ENCODE measurements at places on chromosomes 3 and 15.

DNA sequence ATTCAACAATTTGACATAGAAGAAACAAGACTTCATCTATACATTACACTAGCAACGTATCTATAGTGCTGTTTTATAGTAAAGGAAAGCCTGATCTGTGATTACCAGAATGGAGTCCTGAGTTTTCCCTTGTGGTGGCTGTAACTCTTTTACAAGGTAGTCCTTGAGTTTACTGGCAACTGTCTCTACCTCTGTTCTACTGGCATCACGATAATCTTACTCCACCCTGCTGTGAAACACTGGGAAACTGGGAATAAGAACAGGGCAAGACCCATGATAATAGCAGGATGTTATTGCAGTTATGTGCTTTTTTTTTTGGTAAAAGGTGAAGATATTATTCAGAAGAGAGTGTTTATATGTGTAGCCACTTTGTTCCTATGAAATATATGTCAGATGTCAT, 12.4 kb upstream of the HHLA2 start:
- no peak for DNase-seq

DNA sequence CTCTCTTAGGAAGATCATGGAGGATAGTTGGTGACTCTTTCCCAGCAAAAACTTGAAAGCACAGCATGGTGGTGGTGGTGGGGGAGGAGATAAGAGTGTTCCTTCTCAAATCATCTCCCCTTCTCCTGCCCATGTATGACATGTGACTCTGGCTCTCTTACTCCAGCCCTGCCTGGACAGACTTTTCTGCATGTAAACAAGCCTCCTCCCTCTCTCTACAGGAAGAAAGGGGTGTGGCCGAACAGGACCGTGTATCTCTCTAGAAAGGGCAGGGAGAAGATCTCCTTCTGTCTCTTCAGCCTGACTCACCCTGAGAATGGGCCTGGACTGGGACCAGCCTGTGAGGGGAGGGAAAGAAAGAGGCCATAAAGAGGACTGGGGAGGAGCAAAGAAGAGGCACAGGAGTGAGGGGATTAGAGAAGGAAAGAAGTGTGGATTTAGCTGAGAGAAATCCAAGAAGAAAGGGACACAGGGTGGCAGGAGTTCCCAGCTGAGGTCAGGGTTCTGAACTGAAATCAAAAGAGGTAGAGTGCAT, 1.5 kb downstream of the CELF6 start:
- DNase-seq: no peak

- DNase-seq: no peak
Observed at GRCh38 chr15:49242820-49243219, 72.8 kb downstream of the GALK2 start.

DNA sequence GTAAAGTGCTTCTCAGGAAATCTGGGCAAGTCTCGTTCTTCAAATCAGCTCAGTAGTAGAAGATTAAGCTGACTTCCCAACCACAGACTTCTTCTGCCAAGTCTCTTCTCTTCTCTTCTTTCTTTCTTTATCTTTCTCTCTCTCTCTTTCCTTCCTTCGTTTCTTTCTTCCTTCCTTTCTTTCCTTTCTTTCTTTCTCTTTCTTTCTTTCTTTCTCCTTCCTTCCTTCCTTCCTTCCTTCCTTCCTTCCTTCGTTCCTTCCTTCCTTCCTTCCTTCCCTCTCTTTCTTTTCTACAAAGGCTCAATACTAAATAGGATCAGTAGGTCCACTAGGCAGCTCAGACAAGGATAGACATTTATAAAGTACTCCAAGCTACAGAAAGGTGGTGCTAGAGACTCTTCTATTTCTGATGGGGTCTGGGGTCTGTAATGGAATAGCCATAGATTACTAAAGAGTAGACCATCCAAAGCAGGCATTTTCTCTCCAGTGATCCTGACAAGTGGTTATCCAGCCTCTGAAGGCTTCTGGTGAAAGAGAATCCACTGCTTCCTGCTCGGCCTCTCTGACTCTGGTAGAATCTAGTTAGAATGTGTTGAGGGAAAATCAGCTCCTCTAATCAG, 100.8 kb downstream of the TPRG1 start:
- no peak for DNase-seq

DNA sequence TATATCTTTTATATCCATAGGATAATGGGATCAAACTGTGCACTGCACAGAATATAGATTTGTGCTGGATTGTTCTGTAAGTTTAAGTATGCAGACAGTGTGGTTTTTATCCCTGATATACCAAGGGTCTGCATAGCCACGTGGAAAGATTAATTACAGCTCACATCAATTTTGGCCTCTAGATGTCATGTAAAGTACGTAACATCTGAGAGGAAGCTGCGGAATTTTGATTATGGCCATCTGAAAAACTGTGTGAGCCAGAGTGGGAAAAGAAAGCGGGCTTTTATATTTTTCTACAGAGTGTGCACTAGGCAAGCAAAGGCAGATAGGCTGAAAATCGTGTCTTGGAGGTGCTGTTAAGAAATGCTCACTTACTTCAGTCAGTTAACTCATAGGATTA, 562.7 kb downstream of the GBE1 start:
- no peak for DNase-seq

Measured in stimulated activated CD4-positive, alpha-beta T cell treated with anti-CD3 and anti-CD28 coated beads, Interleukin-15, amount 100 ng/mL, for 1 hour (primary cell).